ENCODE measurements at places on chromosomes 2 and 18. TPM values are rescaled to one million over a fixed set of nuclear protein-coding genes. Genes with fewer than 3 reads are reported as not detected.

The TPO gene
- 0.23 TPM for total RNA-seq

The CIDEA gene
- total RNA-seq, result not detected

The RGPD3 gene
- total RNA-seq, result 1.2 TPM

The AMER3 gene
- 33.7 TPM for total RNA-seq

The SCN9A gene
- 114 TPM for total RNA-seq

The STARD6 gene
- total RNA-seq, result not detected

Data from diencephalon (tissue), 1 donor.